ENCODE measurements at places on chromosomes 7 and 10.

DNA sequence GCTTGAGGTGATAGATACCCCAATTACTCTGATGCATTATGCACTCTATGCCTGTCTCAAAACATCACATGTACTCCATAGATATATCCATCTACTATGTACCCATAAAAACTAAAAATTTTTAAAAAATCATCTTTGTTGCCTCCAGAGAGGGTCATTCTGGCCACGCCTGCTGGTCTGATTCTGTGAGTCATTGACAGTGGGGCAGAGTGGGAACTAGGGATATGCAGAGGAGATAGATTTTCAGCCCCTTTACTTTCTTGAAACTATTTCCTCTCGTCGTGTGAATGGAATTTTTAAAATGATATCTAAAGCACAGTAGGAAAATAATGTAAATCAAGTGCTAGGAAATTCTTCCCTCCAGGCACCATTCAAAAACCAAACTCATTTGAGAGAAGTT lies 715.0 kb upstream of the NRP1 start:
- DNase-seq, result no peak

DNA sequence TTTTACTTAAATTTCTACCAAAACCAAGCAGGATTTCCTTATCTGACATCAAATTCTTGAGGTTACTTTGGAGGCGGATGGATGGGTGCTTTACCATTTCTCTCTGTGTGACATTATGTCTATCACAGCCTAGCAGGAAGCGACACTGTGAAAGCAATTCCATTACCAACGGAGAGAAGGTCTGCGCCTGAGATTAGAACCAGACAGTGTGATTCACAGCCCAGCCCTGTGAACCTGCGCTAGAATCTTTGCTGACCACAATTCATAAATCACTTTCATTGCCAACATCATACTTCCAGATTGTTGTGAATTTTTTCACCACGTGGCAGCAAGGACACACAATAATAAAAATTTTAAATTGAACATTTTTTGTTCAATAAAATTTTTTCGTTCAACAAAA lies 126.5 kb downstream of the CUBN start:
- DNase-seq, result no peak

GRCh38 chr10:46326066-46326465 lies 39.3 kb downstream of the ANTXRL start:
- no peak for DNase-seq

DNA sequence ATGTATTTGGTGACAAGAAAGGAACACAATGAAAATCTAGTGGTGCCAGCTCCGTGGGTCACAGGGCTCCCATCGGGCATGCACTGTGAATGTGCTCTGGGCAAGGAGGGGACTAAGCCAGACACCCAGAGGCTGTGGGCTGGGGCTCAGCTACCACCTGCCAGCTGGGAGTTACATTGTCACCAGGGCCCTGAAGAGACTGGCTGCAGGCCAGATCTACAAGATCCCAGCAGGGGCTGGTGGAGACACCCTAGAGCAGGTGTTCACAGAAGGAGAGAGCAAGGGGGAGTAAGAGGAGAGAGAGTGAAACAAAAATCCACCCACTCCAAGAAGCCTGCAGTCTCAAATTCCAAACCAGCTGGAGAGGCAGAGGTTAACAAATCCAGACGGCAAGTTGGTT lies 116.6 kb upstream of the ADCY1 start:
- no peak for DNase-seq

DNA sequence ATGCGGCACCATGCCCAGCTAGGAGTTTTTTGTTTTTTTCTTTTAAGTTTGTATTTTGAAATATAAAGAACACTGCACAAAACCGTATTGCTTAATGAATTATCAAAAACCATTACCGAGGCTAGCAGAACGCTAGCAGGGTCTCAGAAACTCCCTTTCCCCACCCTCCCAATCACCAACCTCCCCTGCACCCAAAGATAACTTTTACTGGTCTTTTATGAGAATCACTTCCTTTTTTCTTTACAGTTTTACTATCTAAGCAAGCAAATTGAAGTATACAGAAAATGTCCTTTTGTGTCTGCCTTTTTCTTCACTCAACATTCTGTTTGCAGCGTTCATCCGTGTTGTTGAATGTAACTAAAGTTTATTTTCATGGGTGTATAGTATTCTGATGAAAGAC lies 13.4 kb downstream of the HIP1 start:
- DNase-seq, result no peak

All from sciatic nerve (tissue), 2 donors.